NCI-H1048 (cell line): ENCODE measurements at places on chromosomes 4 and X.

DNA sequence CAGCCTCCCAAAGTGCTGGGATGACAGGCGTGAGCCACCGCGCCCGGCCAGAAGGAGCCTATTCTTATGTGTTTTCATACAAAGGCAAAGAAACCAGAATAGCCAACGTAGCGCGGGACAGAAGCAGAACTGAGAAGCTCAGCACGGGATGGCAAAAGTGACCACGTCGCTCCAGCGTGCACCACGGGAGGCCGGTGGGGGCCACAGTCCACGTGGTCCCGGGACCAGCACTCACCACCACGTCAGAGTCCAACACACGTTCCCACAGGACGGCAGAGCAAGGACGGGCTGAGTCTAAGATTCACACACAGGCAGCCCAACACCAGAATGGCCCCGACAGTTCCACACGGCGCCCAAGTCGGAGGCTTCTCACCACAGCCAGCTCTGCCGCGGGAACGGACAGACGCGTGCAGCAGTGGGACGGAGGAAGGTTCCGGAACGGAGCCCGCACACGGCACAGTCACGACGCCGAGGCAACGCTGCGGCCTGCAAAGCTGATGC is 18.8 kb upstream of the GTPBP6 start:
- DNase-seq = no peak

DNA sequence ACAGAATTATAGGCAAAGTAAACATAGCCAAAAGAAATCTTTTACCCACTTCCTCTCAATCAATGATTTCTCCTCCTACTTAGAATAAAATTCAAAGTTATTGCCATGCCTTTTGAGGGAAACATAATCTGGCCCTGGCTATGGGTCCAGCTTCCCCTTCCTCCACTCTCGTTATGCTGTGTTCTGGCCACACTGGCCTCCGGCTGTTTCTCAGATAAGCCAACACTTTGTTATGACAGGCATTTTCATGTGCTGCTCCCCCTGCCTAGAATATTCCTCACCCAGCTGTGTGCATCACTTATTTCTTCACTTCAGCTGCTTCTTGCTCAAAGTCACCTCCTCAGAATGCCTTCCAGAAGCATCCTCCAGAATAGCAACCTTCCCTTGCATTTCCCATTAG is 386.6 kb upstream of the AADAT start:
- no peak for DNase-seq

DNA sequence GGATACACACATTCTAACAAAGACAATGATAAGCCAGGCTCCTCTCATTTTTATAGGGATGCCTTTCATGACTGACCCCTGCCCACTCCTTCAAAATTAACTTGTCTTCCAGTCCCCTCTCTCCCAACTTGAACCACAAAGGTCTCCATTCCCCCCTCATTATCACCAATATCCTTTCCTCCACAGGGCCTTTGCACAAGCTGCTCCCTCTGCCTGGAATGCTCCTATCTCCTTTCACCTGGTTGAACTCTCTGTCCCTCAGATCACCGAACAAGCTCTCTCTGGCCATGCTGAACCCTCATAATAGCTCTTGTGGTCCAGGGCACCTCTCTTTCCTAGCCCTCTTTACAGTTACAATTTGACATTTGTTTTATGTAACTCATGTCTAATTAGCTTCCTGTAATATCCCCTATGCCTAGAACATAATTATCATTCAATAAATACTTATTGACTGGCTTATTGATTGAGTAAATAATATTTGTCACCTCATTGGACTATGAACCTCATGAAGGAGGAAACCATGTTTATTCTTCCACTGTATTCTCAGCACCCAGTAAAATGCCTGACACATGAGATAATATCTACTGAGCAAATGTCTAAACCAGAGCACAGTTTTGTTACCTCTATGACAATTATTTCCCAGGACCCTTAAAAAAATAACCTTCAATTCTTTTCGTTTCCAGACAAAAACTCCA is 266.3 kb upstream of the RASGEF1B start:
- DNase-seq = no peak

DNA sequence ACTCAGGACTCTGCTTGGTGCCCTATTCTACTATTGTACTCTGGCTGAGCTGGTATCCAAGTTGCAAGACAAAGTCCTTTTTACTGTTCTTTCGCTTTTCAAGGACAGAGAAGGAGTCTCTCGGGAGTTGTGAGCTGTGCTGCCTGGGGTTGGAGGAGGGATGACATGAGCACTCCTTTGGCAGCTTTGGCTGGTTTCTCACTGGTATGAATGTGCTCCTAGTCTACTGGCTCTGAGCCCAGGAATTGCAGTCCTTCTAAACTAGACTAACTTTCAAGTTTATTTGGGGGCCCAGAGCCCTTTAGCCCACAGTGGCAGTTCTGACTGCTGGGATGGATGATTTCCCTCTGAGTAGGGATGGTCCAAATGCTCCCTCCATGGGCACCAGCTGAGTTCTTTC is 997.1 kb downstream of the RAB28 start:
- DNase-seq = no peak

- DNase-seq = no peak
Observed at GRCh38 chr4:98744372-98745150, 86.2 kb upstream of the TSPAN5 start.

GRCh38 chr4:15182600-15183220 is 180.4 kb downstream of the CPEB2 start:
- DNase-seq = no peak

GRCh38 chr4:145075742-145076468 is 22.1 kb downstream of the ANAPC10 start:
- DNase-seq = no peak

DNA sequence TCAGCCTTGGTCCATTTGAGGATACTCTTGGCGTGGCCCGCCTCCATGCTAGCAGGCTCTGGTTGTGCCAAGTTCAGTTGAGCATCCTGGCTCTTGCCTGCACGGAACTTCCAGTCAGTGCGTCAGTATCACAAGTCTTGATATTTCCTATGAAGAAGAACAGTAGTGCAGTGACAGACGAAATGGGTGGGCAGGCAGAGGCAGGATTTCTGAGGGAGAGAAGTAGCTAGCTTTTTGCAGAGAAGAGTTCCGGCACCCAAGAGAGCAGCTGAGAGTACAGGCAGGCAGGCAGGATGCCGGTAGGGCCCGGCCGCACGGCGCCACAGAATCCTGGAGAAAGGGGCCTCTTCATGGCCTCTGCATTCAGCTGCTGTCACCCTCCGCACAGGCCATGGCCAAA is 56.1 kb upstream of the MSANTD1 start:
- DNase-seq = no peak

DNA sequence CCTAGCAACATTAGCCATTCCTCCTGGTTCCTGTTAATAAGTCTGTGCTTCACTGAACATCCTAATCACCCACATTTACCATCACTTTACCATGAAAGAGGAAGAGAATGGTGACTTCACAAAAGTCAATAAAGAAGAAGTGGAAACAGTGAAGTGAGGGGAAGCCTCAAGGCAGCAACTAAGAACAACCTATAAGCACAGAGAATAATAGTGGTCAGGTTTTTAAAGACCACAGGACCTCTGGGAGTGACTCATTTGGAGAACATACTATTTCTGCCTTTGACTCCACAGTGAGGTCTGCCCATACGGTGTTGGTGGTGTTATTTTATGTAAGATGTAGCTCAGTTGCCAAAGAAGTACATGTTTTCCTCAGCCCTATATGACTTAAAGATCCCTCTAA is 86.0 kb upstream of the TET2 start:
- DNase-seq = no peak

DNA sequence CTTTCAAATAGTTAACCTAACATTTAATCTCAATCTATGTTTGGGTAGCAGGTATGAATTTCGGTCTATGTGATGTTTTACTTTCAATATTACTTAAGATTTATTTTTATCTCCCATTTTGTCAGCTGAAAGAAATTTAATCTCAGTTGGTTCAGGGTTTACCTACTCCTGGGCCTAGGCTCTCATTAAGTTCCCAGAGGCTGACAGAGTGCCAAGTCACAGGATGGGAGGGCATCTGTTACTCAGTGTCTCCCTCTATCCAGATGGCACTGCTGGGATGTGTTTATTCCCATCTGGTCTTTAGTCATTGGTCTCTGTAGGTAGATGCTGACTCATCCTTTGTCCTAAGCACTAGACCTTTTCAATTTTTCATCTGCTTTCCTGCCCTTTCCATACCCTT is 129.4 kb upstream of the ARSJ start:
- DNase-seq = no peak

GRCh38 chrX:118519411-118520215 is 24.0 kb downstream of the DOCK11 start:
- DNase-seq = no peak

DNA sequence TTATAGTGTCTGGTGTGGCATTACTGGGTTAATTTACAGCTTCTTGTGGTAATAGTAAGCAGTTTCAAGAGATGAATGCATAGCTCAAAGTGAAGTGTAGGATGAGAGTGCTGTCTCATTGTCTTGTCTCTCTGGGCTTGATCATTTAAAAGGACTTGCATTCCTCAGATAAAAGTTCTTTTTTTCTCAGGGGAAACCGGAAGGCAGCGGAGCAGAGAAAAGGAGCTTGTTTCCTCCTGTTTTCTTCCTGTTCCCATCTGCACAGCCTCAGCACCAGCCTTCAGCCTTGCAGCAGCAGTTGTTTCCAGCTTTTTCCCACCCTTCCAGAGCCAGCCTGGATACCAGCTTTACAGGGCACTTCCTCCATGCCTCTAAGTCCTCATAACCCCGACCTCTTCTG is 61.4 kb upstream of the LGI2 start:
- no peak for DNase-seq

DNA sequence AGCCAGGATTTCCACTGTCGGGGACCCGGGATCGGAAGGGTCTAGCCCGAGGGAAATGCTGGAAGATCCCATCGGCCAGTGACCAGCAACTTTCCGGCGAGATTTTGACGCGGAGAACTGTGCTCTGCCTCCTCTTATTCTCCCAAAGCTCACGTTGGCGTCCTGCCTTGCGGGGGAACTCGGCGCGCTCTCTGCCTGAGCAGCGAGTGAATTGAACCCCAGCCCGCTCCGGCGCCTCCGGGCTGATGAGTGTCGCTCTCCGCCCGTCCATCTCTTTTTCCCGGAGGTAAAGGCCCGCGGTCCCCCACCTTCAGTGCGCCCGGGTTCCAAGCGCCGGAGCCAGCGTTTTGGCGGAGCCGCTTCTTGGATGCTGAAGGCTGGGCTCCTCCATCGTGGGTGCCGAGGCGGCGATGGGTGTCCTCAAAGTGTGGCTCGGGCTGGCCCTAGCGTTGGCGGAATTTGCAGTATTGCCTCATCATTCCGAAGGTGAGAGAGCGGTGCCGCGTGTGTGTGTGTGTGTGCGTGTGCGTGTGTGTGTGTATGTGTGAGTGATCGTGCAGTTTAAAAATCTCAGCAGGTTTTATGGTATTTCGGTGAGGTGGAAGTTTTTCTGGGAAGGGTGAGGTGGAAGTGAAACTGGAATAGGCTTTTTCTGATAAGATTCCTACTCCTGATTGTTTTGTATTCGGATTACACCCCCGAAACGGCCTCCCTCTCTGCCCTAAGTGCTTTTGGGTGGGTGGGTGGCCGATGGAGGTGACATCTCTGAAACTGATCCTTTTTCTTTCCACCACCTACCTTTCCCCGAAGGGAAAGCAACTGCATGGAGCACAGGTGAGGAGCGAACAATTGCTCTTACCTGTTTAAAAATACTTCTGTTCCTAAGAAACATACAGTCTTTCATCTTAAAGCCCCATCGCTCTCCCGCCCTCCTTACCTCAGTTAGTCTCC is 752 bp downstream of the FRAS1 start:
- DNase-seq = no peak

GRCh38 chrX:132689612-132690563 is 201.1 kb upstream of the MBNL3 start:
- peak; percentile 19 for DNase-seq

- no peak for DNase-seq
Observed at GRCh38 chrX:106927700-106928099, 7.5 kb downstream of the CLDN2 start.

- DNase-seq = no peak
Observed at GRCh38 chr4:93810340-93810992, 18.1 kb upstream of the ATOH1 start.

DNA sequence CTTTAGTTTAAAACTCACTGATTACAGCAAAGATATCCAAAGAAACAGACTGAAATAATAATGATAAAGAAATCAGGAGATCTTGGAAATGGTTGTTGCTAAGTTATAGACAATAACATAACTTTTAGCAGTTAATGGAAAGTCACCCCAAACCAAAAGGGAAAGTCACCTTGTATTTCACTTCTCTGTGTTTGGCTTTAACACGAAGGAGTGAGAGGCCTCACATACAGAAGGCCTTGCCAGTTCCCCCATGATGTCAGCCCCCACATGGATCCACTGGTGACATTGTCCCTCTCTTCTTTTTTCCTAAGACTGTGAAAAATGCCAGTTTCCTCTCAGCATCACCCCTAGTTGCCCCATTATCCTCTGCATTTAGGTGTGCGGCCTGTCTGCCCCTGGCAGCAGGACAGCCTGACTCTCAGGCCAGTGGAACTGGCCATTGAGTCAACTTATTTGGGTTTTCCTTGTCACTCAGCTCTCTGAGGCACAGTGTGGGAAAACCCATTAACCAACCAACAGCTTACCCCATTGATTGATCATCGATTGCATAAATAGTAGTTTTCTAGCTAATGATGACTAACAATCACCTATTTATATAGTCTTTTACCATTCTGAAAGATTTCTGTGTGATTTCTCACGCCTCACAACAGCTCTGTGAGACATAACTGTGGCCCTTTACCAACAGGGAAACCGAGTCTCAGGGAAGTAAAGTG is 308.1 kb downstream of the PTTG2 start:
- no peak for DNase-seq

DNA sequence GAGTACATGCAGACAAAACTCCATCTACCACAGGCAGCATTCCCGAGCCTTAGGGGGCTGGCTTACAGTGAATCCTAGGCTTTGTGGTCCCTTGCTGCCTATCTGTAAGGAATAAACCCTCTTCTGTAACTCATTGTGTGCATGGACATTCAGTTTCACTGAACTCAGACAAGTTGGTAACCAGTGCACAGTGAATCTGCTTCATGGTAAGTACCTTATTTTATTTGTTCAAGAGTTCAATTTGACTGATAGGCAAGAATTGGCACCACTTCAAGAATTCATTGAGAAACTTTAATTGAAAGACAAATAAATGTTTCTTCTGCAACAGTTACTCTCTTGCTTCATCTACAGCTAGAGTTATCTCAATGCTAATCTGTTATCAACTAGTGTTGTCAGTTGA is 57.2 kb upstream of the PRRG1 start:
- DNase-seq = no peak

DNA sequence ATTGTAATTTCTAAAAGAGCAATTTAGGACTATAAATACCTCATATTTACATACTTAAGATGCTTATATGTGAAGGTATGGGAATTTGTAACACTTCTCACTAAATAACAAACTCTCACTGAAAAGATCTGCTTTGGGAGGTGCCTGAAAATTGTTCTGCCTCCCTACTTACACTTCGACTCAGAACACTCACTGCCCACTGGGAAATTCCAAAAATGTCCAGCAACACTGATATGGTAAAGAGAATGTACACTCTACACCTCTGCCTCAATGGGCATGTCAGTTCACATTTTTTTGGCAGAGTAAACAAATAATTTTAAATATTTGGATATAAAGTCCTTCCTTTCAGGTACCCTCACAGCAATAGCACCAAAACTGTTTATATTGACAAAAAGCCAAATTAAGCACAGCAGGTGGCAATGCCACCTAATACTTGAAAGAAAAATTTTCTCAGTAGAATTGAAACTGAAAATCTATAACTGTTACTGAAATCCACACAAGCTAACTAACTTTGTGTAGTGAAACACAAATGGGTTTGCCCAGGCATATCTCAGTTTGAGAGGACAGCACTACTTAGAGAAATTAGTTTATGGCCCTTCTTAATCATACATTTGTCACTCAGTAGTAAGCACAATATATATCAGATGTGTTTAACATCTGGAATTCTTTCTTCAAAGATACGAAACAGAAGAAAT is 67.1 kb downstream of the PRDM5 start:
- DNase-seq = no peak
